Naive thymus-derived CD4-positive, alpha-beta T cell (primary cell): ENCODE measurements at places on chromosomes 7 and 10. TPM values are rescaled to one million over a fixed set of nuclear protein-coding genes. Genes with fewer than 3 reads are reported as not detected.

DNA sequence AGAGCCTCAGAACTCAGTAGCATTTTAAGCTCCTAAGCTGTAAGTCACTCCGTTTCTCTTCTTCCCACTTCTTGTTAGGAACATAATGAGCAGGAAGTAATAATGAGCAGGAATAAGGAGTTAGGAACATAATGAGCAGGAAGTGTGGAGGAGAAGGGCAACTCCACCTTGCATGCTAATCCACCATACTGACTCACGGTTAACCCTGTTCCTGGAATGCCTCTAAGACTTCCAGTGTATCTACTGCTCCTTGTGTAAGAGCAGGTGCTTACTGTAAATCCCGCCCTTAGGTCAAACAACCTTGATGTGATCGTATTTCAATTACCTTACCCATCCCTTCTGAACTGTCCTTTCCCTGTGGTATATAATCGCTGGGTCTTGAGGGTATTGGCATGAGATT is 528.7 kb downstream of the CALN1 start:
- no peak for DNase-seq

Gene ODAD2
- total RNA-seq: not detected

DNA sequence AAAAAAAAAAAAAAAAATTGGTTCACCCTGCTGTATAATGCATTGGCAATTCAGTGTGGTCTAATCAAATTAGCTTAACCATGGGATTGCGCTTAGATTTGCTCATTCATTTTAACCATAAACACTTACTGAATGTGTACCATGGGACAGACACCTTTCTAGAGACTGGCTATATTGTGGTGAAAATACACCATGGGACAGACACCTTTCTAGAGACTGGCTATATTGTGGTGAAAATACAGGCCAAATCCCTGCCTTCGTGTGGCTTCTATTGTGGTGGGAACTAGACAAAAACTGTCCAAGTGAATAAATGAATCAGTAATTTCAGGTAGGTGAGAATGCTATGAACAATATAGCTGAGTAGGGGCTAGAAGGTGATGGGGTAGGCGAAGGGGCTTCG is 10.2 kb upstream of the REPIN1 start:
- no peak for DNase-seq

DNA sequence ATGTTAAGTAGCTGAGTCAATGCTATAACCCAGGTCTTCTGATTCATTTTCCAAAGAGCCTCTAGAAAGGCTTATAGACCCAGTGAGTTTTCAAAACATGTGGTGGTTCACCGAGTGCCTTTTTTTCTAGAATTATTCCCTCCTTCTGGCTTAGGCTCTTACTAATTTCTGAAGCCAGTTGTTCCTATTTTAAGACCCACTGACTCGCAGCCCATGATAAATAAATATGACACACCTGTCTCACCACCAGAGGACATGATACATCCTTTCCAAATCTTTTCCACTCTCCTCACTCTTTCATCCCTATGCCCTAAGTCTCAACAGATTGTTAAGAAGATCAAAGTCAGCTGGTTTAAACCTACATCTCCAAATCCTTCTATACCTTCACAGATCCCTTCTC is 126.0 kb upstream of the WNT16 start:
- DNase-seq: no peak

Gene MARVELD1
- 1.1 TPM for total RNA-seq

Gene ANKRD22
- total RNA-seq: not detected

DNA sequence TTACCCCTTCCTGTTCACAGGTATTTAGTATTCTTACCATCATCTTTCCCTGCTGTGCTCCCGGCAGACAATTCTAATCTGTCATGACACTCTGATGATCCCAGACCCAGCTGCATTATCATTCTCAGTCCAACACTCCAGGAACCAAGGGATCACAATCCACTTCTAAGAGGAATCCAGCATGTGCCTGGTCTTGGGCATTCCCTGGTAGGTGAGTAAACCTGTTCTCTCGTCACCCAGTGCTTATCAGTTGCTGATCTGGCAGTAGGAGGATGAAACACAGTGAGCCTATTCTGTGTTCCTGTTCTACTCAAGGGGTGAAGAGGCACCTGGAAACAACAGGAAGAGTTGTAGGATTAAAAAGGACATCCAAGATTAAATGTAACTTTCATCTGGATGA is 1.3 kb upstream of the DMBT1 start:
- DNase-seq: no peak

Gene GPR85
- not detected for total RNA-seq

DNA sequence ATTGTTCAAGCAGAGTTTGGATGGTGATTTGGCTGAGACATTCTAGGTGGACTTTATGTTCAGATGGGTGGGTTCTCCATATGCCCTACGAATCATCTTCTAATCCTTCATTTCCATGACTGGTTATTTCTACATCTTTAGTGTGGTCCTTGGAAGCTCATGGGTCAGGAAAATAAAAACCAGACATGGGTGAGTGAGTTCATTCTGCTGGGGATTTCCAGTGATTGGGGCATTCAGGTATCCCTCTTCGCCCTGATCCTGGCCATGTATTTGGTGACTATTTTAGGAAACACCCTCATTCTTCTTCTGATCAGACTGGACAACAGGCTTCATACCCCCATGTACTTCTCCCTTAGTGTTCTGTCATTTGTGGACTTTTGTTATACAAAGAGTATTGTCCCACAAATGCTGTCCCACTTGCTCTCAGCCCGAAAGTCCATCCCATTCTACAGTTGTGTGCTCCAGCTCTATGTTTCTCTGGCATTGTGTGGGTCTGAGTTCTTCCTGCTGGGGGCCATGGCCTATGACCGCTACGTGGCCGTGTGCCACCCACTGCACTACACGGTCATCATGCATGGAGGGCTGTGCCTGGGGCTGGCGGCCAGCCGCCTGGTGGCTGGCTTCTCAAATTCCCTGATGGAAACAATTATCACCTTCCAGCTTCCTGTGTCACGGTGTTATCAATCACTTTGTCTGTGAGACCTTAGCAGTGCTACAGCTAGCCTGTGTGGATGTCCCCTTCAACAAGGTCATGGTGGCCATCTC is 19.2 kb upstream of the OR6B1 start:
- DNase-seq: no peak

GRCh38 chr10:123890226-123890625 is 1.4 kb downstream of the CPXM2 start:
- no peak for DNase-seq

DNA sequence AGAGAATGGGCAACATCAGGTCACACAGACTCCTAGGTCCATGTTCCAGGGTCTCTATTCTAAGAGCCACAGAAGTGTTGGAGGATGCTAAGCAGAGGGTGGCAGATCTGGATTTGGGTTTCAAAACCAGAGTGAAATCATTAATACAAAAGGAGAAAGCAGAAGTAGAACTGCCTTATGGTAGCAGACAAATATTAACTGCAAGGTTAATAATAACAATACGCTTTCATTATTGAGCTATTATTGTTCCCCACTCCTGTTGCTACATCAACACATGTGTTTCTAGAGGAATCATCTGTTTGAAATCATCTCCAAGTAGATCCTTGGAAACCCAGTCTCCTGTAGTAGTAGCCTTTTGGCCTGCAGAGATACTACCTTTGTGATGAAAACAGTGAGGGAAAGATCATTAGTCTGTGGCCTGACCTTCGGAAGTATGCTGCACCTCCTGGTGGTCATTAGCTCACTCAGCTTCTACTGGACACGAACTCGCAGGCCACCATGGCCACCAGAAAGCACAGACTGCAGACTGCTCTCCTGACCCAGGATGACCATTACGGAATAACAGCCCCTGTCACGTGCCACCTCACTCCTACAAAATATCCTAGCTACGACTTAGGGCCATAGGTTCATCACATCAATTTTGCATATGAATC is 84.6 kb downstream of the XPNPEP1 start:
- no peak for DNase-seq
